ENCODE measurements at places on chromosomes 16 and 17.
A peak's percentile ranks its signal among the peaks of the same experiment; 100 is the strongest.

GRCh38 chr17:76074390-76075363 is at the start of gene GALR2:
TSS of gene GALR2 (plus strand) at chr17:76074781. CDS start at chr17:76074884, 103 bp downstream.
- DNase-seq = no peak

GRCh38 chr16:30076276-30076791 is 540 bp downstream of the PPP4C start:
- DNase-seq = no peak

DNA sequence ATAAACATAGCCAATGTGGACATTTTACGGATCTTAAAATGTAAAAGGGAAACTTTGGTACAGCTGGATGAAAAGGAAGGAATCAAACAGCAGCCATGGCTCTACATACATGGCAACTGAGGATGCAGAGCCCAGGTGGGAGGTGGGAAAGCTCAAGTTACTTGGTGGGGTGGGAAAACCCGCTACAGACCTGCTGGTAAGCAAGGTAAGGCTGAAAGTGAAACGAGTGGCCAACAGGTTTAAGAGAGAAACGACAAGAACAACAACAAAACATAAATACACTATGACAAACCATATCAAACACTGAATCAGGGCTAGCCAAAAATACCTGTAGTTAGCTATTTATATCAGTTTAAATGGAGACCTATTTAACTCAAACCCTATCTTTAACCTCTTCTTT is 185.3 kb downstream of the CEP112 start:
- DNase-seq = no peak

GRCh38 chr17:57898487-57899311 is 48.9 kb upstream of the MRPS23 start:
- DNase-seq = no peak

GRCh38 chr16:2782583-2783351 is 4.6 kb downstream of the PRSS33 start:
- DNase-seq = no peak

GRCh38 chr16:2487517-2487842 is 12.6 kb downstream of the TBC1D24 start:
- no peak for DNase-seq

DNA sequence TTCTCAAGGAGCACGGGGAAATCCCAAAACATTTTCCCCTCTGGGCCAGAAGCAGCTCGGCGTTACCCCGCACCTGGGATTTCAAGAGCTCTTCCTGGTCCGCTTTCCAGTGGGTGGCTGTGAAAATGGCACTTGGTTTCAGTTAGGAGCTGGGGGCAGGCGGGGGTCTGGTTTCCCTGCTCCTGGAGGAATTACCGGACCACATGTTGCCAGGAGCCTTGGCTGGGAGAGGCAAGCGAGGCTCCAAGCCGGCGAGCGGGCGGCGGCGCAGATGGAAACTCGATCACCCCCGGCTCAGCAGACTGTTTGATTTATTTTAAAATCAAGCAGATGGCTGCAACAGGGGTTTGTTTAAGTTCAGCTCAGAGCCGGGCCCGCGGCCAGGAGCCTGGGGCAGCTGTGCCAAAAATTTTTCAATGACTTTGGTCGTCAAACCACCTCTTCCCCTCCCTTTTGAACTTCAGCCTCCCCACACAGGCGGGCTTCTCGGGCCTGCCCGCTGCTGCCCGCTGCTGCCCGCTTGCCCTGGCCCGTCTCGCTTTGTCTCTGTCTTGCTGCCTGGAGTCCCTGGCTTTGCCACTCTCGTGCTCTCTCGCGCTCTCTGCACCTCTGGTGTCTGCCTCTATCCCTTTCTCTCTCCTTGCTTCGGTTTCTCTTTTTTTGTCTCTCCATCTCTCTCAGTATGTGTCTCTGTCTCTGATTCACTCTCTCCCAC is 108.0 kb upstream of the CIBAR2 start:
- no peak for DNase-seq

- no peak for DNase-seq
Measured at GRCh38 chr17:77521076-77521475, 380.3 kb downstream of the SEC14L1 start.

DNA sequence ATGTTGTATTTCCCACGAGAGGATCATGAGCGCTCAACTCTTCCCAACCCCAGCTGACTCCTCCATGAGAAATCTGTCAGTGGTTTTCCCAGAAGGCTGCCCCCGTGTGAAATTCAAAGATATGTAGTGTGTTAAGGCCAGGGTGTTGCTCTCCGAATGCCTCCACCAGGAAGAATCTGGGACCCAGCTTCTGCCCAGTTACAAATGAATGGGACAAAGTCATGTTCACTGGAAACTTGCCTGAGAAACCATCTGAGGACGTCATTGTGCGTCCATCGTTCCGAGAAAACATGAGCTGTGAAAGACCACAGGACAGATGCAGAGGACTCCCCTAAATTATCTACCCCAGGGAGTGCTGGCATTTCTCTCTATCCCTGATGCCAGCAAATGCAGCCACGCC is 86.0 kb downstream of the AIPL1 start:
- DNase-seq = no peak

DNA sequence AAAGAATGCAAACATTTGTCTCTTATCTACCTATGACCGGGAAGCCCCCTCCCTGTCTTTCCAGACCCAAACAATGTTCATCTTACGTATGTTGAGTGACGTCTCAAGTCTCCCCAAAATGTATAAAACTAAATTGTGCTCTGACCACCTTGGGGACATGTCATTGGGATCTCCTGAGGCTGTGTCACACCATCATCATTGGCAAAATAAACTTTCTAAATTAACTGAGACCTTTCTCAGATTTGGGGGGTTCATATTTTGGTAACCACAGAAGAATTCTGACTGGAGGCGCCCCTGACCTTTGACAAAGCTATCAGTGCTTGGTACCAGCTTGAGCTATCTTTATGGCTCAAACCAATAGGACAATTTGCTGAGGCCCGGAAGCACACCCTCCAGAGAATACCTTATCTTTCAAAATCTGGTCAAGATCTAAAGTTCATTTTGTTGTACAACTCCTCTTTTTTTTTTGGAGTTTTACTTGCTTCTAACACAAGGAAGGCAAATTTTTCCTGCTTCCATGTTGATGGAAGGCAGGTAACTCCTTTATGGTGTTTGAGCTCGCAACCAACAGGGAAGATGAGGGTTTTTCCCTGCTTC is 2.5 kb upstream of the LDHD start:
- no peak for DNase-seq

- DNase-seq = no peak
Measured at GRCh38 chr17:49848019-49848473, at the start of gene TAC4. TSS of gene TAC4 (minus strand) at chr17:49848069. CDS start at chr17:49848017, 52 bp downstream.

- DNase-seq = peak; percentile 71
Measured at GRCh38 chr16:67993207-67994039, 5.9 kb downstream of the DPEP2 start.

DNA sequence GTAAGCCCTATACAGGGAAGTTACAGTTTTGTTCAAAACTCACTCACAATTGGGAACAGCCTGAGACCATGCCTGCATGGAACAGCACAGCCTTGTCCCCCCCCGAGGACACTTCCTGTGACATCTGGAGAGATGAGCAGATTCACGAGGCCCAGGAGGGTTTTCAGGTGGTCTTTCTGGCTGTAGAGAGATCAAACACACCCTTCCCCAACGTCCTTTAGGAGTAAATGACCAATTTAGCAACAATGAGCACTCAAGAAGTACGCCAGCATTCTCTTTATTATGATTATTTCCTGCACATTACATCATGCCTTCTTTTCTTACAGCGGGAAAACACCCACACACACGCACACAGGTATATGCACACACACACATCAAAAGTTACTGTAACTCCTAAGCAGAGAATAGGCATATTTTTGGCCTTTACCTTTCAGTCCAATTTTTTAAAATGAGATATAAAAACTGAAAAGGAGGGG is 39.0 kb downstream of the ADCY9 start:
- DNase-seq = no peak

DNA sequence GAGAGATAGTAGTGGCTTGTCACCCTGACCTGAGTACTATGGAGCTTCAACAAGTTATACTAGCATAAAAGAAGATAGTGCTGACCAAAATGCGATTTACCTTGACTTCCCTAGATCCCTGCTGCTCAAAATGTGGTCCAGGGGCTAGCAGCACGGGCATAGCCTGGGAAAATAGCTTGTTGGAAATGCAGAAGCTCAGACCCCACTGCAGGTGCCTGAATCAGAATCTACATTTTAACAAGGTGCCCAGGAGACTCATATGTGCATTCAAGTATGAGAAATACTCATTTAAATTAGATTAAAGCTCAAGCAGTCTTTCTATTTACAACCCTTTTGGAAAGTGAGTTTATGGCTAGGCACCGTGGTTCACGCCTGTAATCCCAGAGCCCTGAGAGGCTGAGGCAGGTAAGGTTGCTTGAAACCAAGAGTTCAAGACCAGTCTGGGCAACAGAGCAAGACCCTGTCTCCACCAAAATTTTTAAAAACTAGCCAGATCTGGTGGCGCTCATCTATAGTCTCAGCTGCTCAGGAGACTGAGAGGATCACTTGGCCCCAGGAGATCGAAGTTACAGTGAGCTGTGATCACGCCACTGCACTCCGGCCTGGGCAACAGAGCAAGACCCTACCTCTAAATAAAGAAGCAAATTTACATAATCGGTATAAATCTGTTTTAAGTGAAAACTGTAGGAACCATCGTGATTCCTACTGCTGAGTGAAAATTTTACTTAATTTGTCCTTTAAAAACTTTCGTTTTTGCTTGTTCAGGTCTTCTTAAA is 7.3 kb downstream of the APOH start:
- no peak for DNase-seq

GRCh38 chr16:58409316-58409973 is 17.2 kb downstream of the GINS3 start:
- no peak for DNase-seq

- no peak for DNase-seq
Measured at GRCh38 chr16:79664407-79664806, 63.9 kb upstream of the MAF start.

GRCh38 chr16:67146523-67147357 is 4.1 kb downstream of the B3GNT9 start:
- DNase-seq = no peak

- no peak for DNase-seq
Measured at GRCh38 chr16:13856398-13856797, 63.6 kb upstream of the ERCC4 start.

- no peak for DNase-seq
Measured at GRCh38 chr17:12940699-12941098, 77.1 kb downstream of the ELAC2 start.

DNA sequence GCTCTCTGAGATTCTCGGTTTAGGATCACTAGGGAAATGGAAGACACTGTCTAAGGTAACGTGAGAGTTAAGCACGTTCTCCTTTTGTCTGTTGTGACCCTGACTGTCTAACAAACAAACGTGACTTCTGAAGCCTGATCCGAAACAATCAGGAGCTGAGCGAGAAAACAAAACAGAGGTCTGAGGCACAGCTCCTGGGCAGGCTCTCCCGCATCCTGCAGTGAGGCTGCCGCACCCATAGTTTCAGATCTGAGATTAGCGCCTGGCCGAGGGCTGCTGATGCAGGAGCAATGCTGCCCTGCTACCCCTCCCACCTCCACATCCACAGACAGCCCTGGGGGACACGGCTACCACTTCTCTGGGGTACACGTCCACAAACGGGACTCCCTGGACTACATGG is 46.7 kb downstream of the RNF157 start:
- no peak for DNase-seq

- no peak for DNase-seq
Measured at GRCh38 chr16:2756288-2757015, 4.0 kb downstream of the SRRM2 start.

- DNase-seq = no peak
Measured at GRCh38 chr16:69595127-69596036, 29.6 kb downstream of the NFAT5 start.

DNA sequence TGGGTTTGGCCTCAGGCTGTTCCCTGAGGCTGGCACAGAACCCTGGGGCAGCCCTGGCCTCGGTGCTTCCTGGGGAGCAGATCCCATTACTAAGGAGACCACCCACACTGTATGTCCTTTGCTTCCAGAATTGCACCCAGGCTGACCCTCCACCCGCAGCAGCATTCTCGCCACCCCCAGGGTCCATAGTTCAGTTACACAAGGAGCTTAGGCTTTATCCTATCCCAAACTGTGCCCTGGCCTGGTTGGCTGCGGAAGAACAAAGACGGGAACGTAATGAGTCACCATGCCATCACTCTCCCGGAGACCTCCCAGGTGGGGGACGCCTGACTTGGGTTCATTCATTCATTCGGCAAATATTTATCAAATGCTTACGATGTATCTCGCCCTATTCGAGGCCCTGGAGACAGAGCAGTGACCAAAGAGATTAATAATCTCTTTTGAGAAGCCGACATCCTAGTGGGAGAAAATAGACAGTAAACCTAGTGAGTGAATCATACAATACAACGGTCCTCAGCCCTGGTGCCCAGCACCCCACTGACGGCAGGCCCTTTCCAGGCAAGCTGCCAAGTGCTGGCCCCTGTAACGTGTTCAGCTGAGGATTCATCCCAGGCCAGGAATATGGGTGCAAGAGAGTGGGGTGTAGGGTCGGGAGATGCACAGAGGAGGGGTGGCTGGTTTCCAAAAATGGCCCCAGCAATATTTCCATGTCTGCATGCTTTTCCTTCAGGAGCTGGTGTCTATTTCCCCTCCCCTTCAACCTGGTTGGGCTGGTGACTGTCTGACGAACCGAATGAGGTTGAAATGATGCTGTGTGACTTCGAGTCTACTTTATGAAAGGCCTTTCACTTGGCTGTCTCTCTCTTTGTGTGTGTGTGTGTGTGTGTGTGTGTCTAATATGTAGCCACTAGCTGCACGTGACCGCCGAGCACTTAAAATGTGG is 134.2 kb downstream of the MGAT5B start:
- DNase-seq = no peak

- no peak for DNase-seq
Measured at GRCh38 chr17:27552276-27552732, 78.7 kb upstream of the LGALS9 start.

DNA sequence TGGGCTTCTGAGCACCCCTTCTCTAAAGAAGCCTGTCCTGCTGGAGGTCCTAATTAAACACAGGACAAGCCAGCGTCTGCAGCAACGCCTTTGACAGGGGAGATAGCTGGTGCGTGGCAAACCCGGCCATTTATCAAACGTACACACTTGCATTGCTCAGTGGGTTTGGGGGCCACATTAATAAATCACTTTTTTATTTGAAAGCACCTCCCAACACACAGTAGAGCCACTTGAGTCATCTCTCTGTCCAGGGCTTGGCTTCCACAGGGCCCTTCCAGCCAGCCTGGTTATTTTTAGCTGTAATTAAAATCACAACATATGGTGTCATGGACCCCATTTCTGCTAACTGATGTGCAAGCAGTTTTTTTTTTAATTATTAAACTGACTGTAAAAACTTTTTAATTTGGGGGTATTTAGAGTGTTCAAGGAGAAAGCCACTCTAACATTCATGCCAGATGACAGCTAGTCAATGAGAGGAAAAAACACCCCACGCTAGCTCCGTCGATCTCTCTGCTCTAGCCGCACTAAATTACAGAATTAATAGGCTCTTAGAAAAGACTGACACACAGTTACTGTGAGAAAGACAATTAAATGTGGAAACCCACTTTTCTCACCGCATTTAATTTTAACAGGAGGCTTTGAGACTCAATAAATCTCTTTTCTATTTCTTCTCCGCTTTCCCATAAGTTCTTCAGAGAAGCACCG is 201.0 kb upstream of the WSCD1 start:
- DNase-seq = no peak

- DNase-seq = no peak
Measured at GRCh38 chr17:7982666-7983065, 19.7 kb upstream of the GUCY2D start.

All from stimulated activated CD4-positive, alpha-beta T cell treated with anti-CD3 and anti-CD28 coated beads, TNF-alpha, amount 100 ng/mL, for 4 hours (primary cell).